ENCODE measurements at places on chromosomes 4 and X.

DNA sequence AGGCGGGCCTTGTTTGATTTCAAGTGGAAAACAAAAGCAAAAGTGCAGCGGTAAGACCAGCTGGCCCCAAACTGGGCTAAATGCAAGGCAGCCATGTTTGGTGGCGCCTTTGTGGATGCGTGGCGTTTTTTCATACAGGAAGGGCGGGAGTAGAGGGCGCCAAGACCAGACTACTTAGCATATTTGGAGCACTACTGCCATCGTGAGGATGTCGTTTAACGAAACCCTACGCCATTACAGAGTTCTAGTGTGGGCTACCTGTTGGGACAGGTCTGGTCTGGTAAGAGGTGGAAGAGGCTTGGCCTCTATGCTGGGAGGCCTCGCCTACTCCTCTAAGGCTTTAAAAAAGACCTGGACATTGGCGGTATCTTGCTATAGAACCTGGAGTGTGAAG, 230.7 kb upstream of the STK26 start:
- no peak for DNase-seq

GRCh38 chr4:7420661-7421040, 14.1 kb downstream of the PSAPL1 start:
- DNase-seq: no peak

GRCh38 chr4:15653420-15653819, 1.7 kb downstream of the FBXL5 start:
- no peak for DNase-seq

DNA sequence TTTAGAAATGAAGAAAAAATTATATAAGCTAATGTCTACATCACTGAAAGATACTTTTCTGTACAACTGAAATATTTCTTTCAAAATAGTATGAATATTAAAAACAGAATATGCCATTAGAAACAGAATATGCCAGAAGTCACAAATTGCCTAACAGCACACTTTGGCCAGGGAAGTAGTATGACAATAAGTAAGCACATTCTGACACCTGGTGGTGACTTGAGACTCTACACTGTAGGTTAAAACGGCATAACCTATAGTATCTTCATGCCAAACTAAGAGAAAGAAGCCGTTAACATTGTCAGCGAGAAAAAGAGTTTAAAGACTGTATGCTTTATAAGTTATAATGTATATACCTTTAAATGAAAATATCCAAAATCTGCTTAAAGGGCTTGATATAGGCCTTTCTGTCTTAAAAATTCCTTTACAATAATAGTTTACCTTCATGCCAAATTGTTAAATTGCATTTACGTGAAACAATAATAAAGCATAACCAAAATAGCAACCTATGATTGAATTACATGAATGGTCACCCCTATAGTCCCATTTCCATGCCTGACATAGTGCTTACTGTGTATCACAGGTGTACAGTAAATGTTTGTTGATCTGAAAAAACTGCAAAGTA, 32.8 kb downstream of the FAM13A start:
- DNase-seq: peak; percentile 29

- no peak for DNase-seq
Measured at GRCh38 chrX:136491832-136492231, 4.1 kb downstream of the BRS3 start.

DNA sequence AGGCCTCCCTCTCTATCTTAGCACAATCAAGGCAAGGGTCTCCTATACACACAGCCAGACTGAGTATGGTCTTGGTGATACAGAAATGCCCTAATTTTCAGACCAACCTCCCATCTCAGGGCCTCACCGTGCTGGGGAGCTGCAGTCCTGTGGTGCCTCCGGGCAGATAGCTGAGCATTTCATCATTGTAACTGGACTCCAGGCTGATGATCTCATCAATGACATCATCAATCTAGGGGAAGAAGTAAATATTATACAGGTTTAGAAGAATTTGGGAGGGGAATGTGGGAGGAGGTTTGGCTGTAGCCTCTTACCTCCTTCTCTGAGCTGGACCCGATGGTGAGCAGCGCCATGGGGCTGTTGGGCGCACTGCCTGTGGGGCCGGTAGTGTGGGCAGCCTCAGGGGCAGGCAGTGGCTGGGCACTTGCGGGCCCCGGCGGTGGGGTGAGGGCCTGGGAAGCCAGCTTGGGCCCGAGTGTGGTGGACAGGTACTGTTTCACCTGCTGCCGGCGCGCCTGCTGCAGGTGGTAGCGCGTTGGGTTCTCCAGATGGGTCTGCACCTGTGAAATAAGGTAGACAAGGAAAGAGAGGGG, 5.2 kb downstream of the TFE3 start:
- DNase-seq: no peak

- no peak for DNase-seq
Measured at GRCh38 chr4:105509714-105510113, 35.9 kb upstream of the PPA2 start.

DNA sequence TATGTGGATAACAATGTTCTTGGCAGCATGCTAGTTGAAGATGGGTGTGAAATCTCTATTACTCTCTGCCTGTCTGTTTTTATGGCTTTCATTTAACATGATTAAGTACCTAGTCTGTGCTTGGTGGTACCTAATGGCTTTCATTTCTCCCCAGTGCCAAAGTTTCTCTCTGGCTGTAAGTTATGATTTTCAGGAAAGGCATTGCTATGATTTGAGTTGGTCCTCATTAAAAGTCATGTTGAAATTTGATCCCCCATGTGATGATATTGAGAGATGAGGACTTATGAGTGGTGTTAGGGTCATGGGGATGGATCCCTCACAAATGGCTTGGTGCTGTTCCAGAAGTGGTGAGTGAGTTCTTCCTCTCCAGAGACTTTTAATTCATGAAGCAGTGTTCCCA, 162.4 kb upstream of the IL15 start:
- DNase-seq: peak; percentile 42

DNA sequence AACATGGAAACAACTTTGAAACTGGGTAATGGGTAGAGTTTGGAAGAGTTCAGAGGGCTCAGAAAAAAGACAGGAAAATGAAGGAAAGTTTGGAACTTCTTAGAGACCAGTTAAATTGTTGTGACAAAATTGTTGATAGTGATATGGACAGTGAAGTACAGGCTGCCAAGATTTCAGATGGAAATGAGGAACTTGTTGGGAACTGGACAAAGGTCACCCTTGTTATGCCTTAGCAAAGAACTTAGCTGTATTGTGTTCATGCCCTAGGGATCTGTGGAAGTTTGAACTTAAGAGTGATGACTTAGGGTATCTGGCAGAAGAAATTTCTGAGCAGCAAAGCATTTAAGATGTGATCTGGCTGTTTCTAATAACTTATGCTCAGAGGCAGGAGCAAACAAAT, 5.1 kb upstream of the ARL13A start:
- DNase-seq: no peak

GRCh38 chr4:154489558-154490233, 1.9 kb downstream of the DCHS2 start:
- DNase-seq: no peak

- no peak for DNase-seq
Measured at GRCh38 chr4:101155368-101155767, 192.0 kb downstream of the PPP3CA start.

- no peak for DNase-seq
Measured at GRCh38 chr4:189311251-189311650, 629.4 kb upstream of the FRG1 start.

GRCh38 chr4:12145106-12145505, 716.4 kb upstream of the HS3ST1 start:
- no peak for DNase-seq

GRCh38 chrX:119552508-119552907, 12.7 kb downstream of the STEEP1 start:
- no peak for DNase-seq

DNA sequence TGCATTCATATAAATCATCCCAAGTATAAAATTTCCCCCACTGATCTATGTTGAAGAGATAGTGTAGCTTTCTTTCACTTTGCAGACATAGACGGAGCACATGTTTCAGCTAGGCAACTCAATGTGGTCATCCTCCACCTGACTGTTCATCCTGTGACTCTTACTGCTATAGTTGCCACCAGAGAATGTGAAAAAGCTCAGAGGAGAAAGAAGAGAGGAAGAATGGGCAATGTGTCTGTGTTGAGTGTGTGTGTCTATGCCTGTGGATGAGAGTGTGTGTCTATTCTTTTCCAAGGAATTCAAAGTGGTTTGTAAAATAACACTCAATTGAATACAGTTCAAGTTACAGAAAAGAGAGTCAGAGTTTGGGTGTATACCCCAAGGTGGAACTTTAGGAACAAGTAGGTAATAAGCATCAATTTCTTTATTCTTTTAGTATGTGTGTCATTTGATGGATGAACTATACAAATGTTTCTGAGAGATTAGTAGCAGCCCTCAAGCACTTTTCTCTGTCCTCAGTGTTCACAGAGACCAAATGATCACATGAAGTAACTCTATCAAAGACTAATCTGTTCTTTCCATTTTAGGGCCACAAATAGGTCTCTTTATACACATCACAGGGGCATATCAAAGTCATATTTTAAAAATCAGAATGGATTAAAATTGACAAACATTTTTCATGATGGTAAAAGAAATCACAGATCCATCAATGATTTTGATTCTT, 2.3 kb downstream of the SNCA start:
- no peak for DNase-seq

DNA sequence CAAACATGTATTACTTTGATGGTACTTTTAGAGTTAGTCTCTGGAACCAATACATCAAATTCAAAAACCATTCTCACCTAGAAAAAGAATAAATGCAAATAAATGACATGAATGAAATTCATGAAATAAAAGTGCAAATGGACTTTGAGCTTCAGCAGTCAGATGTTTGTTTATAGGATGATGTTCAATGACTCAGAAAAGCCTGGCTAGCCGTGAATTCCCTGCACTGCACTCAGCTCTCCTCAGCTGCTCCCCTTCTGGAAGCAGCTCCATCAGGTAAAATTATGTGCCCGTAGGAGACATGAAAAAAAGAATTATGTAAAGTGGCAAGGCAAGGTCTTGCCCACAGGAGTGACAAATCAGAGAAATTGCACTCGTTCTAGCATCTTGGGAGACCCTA, 390.6 kb downstream of the GPM6A start:
- DNase-seq: no peak

DNA sequence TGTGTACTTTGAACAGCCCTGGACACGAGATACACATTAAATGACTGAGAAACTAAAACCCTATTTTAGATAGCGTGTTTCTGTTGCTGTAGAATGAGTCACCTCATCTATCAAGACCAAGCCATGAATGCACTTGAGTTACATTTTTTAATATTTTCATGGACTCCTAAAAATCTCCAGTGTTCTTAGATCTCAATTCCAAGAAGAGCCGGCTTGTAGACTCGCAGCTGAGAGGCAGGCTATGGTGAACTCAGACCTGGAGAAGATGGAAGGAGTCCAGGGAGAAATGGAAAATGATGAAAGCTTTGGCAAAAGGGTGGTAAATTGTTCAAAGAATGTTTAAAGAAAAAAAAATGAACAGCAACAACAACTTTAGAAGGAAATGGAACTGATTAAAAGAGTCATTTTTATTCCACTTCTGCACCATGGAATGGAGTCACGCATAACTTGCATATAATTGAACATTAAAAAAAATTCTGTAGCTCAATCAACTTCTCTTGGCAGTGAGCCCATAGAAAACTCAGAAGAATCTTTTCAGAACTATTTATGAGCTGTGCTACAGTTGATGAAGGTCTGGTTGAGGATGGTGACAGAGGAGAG, 129.8 kb downstream of the MXRA5 start:
- DNase-seq: no peak

GRCh38 chr4:145805490-145805889, 125.5 kb downstream of the C4orf51 start:
- peak; percentile 17 for DNase-seq

DNA sequence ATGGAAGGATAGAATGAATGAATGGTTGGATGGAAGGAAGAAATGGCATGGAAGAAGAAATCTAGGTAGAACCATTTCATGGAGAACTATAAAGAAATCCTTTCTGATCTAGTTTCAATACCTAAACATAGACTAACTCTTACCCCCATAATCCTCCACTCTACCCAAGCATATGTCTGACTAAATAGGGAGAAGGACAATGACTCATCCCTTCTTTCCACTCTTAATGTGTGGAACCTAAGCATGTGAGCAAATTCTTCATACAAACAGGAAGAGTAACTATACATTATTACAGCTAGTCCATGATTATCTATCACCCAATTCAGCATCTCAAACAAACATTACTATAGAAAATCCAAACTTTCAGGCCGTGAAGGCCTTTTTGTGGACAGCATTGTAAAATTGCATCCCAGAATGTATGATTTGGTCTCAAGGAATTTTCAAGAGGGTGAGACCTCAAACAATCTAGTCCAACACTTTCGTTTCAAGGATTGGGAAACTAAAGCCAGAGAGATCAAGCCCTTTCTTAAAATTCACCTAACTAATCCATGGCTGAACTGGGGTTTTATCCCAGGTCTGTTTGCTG, 11.2 kb downstream of the C1QTNF7 start:
- DNase-seq: no peak

- no peak for DNase-seq
Measured at GRCh38 chr4:88318751-88319350, 34.5 kb upstream of the PPM1K start.

DNA sequence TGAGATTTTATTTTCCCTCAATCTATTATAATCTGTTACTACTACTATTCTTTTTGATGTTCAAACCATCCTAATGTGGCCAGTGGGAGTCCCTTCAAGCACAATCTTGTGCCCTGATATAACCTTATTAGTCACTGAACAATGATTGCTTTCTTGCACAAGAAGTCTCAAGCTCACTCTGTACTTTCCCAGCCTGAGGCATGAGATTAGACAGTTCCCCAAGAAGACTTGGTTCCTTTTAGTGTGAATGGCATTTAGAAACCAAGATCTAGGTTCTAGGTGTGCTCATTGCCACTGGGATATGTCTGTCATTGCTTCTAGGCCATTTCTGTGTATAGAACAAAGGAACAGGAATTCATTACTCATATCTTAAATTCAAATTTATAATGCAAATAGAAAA, 28.0 kb upstream of the RBM41 start:
- no peak for DNase-seq

GRCh38 chr4:178316211-178316610, 874.0 kb upstream of the AGA start:
- DNase-seq: no peak

DNA sequence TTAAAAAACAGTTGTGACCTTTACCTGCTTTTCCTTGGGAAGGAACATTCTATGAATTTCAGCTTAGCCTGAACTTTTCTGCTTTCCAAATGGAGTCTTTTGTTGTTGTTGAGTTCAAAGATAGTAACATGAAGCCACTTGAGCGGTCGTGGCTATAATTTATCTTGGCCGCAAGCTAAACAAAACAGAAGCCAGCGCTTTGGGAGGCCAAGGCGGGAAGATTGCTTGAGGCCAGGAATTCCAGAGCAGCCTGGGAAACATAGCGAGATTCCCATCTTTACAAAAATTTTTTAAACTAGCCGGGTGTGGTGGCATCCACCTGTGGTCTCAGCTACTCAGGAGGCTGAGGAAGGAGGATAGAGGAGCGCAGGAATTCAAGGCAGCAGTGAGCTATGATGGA, 29.9 kb downstream of the TKTL1 start:
- DNase-seq: no peak
